ENCODE measurements at places on chromosomes 3 and 15. TPM values are rescaled to one million over a fixed set of nuclear protein-coding genes. Genes with fewer than 3 reads are reported as not detected.
A peak's percentile ranks its signal among the peaks of the same experiment; 100 is the strongest.

ITPKA gene
- polyA plus RNA-seq = 33.3 TPM

DNA sequence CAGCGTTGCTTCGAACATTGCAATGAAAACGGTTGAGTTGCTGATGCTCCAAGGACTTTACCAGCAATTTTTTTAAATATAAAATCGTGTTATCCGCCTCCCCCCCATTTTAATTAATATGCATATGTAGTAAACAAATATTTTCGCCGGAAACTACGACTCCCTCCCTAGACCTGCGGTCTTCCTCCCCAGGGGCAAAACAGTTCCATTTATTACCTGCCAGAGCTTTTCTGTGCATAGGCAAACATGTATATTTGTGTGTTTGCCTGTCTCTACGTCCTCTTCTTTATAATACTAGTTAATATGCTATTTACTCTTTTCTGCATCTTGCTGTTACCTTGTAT, 593 bp upstream of the RSL24D1 start:
- no peak for DNase-seq
- H3K4me3 ChIP-seq = peak overlapping the region; percentile 8
- no peaks in the 10 kb centered on the region for H3K27me3 ChIP-seq
- H3K4me1 ChIP-seq = peaks cover 11% of the 10 kb centered on the region
- H3K36me3 ChIP-seq = no peaks in the 10 kb centered on the region

- H3K4me1 ChIP-seq = peaks cover 7% of the 10 kb centered on the region
- peaks cover 2% of the 10 kb centered on the region for H3K27me3 ChIP-seq
- no peaks in the 10 kb centered on the region for H3K36me3 ChIP-seq
- no peak overlapping the region for H3K27ac ChIP-seq
These were observed 9.8 kb upstream of the ETV5 start for GRCh38 chr3:186118692-186119091.

DNA sequence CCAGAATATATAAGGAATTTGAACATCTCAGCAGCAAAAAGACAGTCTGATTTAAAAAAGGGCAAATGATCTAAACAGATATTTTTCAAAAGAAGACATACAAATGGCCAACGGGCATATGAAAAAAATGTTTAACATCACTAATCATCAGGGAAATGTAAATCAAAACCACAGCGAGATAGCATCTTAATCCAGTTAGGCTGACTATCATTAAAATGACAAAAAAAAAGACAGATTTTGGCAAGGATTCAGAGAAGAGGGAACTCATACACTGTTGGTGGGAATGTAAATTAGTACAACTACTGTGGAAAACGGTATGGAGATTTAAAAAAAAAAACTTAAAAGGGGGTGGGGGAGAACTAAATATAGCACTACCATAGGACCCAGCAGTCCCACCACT, 47.9 kb downstream of the RNF13 start:
- H3K4me1 ChIP-seq = no peaks in the 10 kb centered on the region
- H3K27me3 ChIP-seq = no peaks in the 10 kb centered on the region
- H3K4me3 ChIP-seq = no peak overlapping the region
- no peak overlapping the region for H3K27ac ChIP-seq

DNA sequence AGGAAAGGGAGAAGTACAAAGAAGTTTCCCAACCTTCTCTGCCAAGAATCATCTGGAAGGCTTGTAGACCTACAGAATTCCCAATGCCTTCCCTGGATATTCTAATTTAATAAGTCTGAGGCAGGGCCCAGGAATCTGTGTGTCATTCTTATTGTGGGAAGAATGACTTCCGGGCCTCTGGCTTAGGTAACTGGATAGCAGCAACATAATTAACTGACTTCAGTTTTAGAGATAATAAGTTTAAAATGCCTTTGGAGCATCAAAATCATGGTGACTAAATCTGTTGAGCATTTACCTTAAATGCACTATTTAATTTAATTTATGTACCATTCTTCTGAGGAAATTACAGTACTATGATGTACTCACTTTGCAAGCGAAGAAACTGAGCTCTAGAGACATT, 44.3 kb upstream of the TM4SF1 start:
- no peak overlapping the region for H3K27ac ChIP-seq
- no peak overlapping the region for H3K4me3 ChIP-seq
- no peaks in the 10 kb centered on the region for H3K4me1 ChIP-seq
- no peaks in the 10 kb centered on the region for H3K36me3 ChIP-seq
- no peaks in the 10 kb centered on the region for H3K27me3 ChIP-seq

Data from hepatocyte (in vitro differentiated cells).